NCI-H1930 (cell line): ENCODE measurements at places on chromosomes 7 and 10.
A peak's percentile ranks its signal among the peaks of the same experiment; 100 is the strongest.

GRCh38 chr10:70978816-70979480 is 90.6 kb upstream of the PCBD1 start:
- DNase-seq: no peak

- DNase-seq: peak; percentile 55
Observed at GRCh38 chr7:29408841-29409243, 154.8 kb upstream of the PRR15 start.

- DNase-seq: peak; percentile 0
Observed at GRCh38 chr10:110600487-110601101, 33.1 kb downstream of the SMC3 start.

GRCh38 chr7:131183611-131184119 is 144.0 kb upstream of the MKLN1 start:
- DNase-seq: no peak

DNA sequence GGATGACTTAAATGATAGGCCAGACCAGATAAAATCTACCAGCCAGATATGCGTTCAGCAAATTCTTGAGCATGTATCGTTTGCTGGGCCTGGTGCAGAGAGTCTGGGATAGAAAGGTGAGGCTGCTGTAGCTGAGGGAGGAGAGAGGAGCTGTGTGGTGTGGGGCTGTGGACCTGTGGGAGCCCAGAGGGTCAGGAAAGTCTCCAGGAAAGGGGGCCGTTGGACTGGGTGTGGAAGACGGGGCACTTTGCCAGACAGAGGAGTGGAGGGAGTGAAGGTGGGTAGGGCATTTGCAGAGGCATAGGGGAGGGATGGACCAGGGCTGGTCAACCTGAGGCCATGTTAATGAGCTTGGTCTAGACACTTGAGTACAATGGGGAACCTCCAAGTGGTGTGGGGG is 124.7 kb upstream of the UNC5B start:
- DNase-seq: no peak

GRCh38 chr7:104296900-104297299 is 31.5 kb upstream of the LHFPL3 start:
- DNase-seq: no peak

GRCh38 chr10:85995791-85996190 is 370.8 kb downstream of the GRID1 start:
- no peak for DNase-seq

DNA sequence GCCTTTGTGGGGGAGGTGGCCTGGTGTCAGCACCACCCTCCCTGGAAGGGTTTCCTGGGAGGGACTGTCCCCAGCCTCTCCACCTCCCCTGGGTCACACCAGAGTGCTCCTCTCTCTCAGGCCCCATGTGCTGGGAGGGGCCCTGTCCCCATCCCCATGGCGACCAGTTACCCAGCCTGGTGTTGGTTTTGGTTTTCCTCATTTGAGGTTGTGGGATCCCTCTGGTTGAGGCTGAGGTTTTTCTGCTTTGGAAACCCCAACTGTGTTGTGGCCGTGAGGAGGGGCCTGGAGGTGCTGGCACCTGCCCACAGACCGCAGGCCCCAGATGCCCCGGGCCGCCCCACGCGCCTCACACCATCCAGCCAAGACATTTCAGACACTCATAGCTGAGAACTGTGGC is 106.3 kb downstream of the GRK5 start:
- no peak for DNase-seq

- no peak for DNase-seq
Observed at GRCh38 chr10:86611386-86611785, 43.0 kb upstream of the OPN4 start.

- no peak for DNase-seq
Observed at GRCh38 chr7:129785685-129786514, 166.9 kb downstream of the UBE2H start.

DNA sequence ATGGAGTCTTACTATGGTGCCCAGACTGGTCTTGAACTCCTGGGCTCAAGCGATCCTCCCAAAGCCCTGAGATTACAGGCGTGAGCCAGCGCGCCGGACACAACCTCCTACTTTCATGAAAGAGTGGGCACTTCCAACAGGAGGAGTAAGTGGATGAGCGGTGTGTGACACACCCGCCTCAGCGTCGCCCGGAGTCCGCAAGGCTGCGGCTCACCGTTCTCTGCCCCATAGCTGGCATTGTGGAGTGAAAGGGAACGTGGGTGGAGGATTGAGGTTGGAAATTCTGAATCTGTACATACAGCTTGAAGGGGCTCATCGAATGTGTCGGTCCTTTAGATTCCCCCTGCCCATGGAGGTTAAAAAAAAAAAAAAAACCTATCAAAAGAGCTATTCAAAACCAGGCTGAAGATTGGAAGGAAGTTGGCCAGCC is 524 bp upstream of the PRXL2A start:
- no peak for DNase-seq

DNA sequence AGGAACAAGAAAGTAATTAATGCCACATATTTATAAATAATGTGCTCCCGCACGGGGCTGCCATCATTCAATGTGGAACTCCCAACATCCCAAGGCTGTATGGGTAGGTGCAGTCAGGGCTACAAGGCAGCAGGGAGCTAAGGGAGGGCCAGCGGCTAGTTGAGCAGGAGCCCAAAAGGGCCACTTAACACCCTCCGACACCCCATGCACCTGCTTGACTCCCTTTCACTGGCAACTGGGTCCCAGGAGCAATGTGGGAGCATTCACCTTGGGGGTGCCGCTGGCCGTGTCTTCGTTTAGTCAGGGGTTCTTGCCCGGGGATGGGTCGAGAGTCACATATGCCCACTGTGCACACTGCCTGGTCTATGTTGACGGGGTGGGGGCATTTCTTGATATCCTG is 27.9 kb downstream of the SCART1 start:
- DNase-seq: no peak

DNA sequence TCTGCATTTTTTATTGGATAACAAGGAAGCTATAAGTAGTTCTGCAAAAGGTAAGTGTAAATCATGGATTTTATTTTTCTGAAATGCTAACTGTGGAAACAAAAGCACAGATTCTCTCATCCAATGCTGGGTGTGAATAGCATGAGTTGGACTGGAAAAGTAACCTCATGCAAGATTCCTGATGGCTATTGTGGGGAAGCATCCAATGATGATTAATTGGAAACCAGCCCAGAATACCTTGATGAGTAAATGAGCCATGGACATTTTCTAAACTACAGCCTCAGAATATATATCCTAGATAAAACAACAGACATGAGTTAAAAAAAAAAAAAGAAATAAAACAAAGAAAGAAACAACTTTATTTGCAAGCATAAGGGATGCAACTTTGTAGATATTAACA is 934.6 kb downstream of the CCSER2 start:
- no peak for DNase-seq

- DNase-seq: no peak
Observed at GRCh38 chr10:117723343-117723742, 180.8 kb downstream of the EMX2 start.

DNA sequence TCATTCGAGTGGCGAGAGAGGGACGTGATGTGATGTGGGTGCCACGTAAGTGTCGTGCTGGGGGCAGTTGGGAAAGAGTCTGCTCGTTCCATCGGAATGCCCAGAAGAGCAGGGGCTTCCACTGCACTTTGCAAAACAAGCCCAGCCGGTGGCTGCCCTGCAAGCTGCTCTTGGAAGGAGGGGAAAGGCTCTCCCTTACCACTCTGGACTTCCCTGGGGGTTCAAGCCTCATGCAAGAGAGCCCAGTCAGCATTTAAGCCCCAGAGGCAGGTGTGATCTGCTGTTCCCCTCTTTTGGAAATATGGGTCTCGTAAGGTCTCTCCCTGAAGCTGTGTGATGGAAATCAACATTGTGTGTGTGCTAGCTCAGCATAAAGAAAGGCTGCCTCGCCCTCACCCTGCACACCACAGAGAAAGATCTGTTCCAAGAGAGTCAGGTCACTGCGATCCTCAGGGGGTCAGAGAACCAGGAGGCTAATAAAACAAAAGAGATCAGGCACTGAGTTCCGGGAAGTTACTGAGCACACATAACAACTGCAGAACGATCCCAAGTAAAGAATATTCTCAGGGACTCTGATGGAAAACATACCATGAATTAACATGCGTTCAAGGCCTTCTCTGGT is 212.5 kb downstream of the ADAM12 start:
- no peak for DNase-seq

DNA sequence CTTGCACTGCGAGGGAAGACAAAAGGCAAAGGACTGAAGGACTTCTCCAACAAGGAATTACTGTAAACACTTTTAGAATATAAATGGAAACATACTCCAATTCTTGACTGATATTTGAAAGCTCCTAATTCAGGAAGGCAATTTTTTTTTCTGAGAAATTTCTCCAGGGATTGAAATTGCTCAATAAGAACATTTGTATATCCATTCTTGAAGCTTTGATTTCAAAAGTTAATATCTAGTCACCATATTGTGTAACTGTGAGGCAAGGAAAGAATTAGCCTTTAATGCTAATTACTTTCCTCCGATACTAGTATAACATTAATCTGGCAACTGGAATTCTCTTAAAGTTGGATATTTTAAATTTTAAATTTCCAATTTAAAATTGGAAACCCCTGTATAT is 188.4 kb upstream of the COL1A2 start:
- DNase-seq: no peak

GRCh38 chr10:71726580-71727104 is 7.1 kb upstream of the C10orf105 start:
- no peak for DNase-seq

GRCh38 chr10:47095848-47096612 is 184.8 kb downstream of the PTPN20 start:
- no peak for DNase-seq

DNA sequence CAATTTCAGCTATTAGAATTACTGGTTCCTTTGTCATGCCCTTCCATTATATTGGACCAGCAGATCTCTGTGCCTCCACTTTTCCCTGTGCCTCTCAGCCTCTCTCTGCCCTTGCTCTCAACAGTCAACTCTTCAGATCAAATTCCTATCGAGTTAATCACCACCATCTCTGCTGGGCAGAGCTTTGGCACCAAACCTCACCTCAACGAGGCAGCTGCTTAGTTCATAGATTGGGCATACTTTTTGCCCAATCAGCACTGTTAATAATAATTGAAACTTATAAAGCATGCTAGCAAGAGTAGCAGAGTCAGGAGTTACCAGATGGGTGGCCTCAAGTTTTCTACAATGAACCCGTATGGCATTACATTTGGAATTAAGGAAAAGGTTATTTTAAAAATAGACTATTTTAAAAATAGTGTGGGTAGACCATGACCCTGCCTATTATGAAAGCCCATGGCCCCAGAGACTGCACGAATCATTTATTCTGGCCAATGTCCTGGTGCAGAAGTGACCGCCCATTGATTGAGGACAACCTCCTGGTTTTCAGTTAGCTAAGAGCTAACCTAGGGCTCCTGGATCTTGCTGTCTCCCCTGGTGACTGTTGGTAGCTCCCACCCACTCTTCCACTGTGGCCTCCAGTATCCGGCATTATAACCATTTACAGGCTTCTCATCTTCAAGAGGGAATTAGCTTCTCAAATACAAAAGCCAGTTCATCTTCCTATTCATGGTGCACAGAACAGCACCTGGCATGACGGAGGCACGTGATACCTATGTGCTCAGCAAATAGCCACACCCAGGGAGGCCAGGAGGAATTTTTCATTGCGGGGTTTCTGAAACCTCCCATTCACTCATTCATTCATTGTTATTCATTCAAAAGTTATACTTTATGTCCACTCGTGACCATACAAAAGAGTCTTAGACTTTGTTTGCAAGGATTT is 265.4 kb downstream of the INHBA start:
- no peak for DNase-seq

DNA sequence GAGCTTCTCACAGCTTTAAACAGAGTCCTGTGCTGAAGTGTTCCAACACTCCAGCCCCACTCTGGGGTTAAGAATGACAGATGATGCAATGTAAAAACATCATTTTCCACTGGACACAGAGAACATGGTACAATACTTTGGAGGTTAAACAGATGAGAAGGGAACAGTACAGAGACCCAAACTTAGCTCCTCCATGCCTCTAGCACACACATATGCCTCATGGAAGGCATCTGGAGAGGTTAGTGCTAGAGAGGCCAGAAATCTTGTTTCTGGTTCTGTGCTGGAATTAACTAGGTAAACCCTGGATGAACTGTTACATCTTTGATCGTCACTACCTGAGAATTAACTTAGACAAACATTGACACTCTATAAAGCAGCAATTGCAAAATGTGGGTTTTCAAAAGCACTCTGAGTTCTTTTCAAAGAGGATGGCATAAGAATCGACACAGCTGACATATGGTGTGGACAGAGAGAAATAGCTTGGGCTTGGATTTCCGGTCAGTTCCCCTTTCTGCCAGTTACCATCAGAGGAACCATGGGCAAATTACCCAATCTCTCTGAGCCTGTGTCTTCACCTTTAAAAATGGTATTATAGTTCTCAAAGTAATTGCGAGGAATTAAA is 81.9 kb downstream of the KCNMA1 start:
- DNase-seq: no peak

GRCh38 chr10:100736144-100736808 is 9.1 kb upstream of the PAX2 start:
- DNase-seq: no peak
